ENCODE measurements at places on chromosomes 16 and 17.
A peak's percentile ranks its signal among the peaks of the same experiment; 100 is the strongest.

DNA sequence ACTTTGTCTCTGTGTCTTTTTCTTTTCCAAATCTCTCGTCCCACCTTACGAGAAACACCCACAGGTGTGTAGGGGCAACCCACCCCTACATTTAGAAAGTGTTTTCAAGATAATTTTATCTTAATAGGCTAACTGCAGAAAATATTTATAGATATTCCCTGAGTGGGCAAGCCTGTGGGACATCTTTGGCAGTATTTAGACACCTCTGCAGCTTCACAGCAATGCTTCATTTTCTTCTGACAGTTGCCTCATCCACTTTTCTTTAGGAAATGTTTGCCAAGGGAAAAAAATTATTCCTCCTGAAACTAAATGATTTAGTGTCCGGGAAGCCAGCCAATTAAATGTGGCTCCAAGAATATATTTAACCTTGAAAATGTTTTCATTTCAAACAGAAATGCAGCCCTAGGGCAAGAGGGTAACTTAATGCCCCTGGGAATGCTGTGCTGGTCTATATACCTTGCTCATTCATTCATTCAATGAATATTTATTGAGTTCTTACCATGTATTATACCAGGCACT lies 290.4 kb downstream of the ABCC12 start:
- DNase-seq = no peak

- DNase-seq = no peak
Observed at GRCh38 chr17:75703591-75703990, 17.7 kb upstream of the ITGB4 start.

DNA sequence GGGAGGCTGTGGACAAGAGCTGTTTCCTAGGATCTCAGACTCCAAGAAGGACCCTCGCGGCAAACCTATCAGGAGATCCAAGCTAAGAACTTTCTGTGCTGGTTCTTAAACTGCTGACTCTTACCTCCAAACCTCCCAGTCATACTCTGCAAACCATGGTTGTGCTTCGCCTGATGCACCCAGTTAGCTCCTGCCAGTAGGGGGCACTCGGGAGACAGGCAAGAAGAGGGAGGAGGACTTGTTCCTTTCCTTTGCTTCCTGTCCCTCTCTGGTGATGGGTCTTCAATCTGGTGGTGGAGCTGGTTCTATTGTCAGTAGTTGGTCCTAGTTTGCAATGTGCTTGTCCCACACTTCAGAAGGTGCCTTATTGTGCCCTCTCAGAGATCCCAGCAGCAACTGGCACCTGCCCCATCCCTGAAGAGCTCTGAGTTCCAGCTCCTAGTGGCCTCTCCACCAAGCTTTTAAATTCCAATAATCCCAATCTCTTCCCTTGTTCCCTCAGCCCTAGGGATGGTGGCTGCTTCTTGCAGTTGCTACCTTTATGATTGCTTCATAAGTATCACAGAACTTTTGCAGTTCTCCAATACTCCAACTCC lies 113.5 kb upstream of the RPL38 start:
- DNase-seq = peak; percentile 82

GRCh38 chr17:65115839-65116238 lies 21.3 kb upstream of the RGS9 start:
- DNase-seq = no peak

DNA sequence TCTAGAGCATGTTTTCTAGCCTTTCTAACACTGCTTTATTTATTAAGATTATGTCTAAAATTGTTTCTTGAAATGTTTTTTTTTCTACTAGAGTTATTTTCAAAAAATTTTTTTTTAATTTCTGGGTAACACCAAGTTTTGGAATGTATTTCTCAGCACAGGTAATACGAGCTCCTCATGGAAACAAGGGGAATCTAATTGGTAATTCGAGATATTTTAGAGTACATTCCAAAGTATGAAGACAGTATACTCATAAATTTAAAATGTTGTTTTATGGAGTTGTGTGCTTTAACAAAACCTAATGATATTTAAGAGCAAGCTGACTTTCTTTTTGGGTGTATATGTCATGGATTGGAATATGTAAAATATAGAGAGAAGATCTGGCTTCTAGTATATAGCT lies 42.4 kb downstream of the OMG start:
- no peak for DNase-seq

GRCh38 chr16:17269439-17269838 lies 201.3 kb downstream of the XYLT1 start:
- no peak for DNase-seq

GRCh38 chr17:42782166-42783061 lies 2.0 kb downstream of the WNK4 start:
- no peak for DNase-seq

DNA sequence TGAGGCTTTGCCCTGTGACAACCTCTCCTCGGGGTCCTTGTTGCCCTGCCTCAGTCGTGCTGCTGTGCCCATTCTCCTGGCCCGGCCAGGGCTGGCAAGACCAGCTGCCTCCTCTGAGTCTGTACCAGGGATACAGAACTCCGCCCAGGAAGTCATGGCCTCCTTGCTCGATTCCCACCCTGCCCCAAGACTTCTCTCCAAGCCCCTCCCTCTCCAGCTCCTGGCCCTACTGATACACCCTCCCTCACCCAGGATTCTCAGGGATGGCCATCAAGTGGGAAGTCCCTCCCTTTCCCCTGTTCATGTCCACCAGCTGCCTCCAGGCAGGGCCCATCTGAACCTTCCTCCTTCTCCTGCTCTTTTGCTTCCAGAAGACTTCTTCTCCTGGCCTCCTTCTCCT lies 11.2 kb upstream of the TMEM208 start:
- no peak for DNase-seq

GRCh38 chr17:39962642-39963220 lies at the start of gene GSDMA:
GSDMA (plus strand) TSS chr17:39963004; CDS start chr17:39965688, 2,684 bp downstream.
- DNase-seq = no peak

DNA sequence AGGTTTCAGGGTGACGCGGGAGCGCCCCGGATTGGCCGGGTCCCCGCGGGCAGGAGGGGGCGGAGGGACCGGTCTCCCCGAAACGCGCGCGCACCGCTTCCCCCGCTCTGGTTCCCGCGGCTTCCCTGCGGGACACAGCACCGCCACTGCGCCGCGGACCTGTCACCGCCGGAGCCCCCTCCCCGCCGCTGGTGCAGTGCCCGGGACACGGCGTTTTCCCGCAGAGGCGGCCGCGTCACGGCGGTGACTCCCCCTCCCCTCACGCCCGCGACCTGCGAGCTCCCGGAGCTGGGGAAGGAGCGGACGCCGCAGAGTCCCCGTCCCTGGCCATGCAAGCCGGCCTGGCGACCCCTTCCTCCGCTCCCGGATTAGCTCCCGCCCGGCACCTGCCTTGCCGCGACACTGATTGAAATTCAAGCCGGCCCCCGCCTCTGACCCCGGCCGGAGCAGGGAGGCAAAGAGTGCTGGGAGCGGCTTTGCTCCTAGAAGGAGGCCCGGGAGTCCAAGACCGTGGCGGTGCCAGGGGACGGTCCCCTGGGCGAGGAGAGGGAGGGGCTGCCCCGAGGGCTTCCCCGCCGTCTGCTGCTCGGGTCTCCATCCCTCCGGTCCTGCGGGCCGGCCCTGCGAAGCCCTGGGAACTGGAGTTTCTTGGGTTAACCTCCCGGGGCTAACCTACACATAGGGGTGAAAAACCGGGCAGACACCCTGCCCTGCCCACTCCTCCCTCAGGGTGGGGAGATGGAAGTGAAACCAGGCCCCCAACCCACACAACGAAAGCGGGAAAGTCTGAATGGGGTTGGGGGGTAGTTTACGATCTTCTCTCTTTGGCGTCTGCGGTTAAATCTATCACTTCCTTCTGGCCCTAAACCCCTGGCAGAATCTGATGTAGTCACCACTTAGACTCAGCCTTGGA lies 1.0 kb downstream of the RHBDL3 start:
- peak; percentile 79 for DNase-seq

DNA sequence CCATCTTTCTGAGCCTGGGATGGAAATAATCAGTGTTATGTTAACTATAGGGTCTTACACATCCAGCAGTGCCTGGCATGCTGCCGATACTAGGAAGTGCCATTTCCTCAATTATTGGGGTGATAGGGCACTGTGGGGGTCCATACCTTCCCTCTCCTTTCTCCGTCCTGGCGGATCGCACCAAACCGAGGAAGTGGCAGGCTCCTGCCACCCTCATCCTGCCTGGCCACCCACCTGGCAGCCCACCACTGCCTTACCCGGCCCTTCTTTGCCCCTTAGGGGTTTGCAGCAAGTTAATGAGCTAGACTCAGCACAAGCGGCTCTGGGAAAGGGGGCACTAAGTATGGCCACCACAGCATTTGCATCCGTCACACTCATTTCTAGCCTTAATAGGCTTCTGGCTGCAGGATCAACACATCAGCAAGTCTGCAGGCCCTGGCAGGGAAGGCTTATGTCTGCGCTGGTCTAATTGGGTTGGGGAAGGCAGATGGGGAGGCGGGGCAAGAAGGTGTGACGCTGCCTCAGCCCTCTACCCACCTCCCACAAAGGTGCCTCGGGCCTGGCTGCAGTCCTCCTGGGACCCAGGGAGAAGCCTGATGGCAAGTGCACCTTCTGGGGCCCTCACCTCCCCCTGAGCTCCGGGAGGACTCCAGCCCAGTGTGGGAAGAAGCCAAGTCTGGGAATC lies 28.6 kb downstream of the DCAKD start:
- DNase-seq = peak; percentile 97

GRCh38 chr16:50808929-50809538 lies 67.1 kb downstream of the CYLD start:
- no peak for DNase-seq

GRCh38 chr17:36936455-36937000 lies 747 bp upstream of the LHX1 start:
- DNase-seq = peak; percentile 68

DNA sequence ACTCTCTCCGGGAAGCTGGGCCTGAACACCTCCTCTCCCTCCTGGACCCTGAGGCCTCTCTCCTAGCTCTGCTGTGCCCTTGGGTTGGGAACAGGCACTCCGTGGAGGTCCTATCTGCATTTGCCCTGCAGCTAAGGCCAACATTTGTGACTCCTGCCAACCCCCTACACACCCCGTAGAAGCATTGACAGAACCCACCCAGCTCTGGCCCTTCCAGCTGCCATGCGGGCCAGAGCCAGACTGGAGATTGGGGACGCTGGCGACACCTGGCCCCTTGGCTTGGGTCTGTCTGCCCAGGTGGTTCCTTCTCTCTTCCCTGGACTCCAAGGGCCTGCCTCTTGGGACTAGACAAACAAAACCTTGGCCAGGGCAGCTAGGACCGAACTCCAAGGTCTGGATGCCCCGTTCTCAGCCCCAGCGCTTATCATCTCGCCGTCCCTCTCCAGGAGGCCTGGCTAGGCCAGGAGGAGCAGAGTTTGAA lies 644 bp upstream of the RHBDF2 start:
- no peak for DNase-seq

GRCh38 chr16:73565263-73565662 lies 517.3 kb upstream of the ZFHX3 start:
- no peak for DNase-seq

GRCh38 chr17:38867968-38868816 lies 1.7 kb upstream of the LASP1 start:
- DNase-seq = no peak

- no peak for DNase-seq
Observed at GRCh38 chr17:42456223-42457106, 2.2 kb upstream of the ATP6V0A1 start.

- no peak for DNase-seq
Observed at GRCh38 chr17:32777922-32778321, 99.0 kb downstream of the MYO1D start.

GRCh38 chr16:49000594-49000993 lies 281.0 kb downstream of the CBLN1 start:
- DNase-seq = no peak

DNA sequence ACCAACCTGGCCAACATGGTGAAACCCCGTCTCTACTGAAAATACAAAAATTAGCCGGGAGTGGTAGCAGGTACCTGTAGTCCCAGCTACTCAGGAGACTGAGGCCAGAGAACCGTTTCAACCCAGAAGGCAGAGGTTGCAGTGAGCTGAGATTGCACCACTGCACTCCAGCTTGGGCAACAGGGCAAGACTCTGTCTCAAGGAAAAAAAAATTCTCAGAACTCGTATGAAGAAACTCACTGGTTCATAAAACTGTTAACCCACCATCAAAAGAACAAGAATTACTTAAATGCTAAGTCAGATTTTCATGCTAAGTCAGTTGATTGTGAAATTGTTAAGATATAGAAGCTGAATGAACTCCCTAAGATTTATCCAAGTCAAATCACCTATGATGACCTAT lies 31.3 kb downstream of the SLC39A11 start:
- DNase-seq = no peak

DNA sequence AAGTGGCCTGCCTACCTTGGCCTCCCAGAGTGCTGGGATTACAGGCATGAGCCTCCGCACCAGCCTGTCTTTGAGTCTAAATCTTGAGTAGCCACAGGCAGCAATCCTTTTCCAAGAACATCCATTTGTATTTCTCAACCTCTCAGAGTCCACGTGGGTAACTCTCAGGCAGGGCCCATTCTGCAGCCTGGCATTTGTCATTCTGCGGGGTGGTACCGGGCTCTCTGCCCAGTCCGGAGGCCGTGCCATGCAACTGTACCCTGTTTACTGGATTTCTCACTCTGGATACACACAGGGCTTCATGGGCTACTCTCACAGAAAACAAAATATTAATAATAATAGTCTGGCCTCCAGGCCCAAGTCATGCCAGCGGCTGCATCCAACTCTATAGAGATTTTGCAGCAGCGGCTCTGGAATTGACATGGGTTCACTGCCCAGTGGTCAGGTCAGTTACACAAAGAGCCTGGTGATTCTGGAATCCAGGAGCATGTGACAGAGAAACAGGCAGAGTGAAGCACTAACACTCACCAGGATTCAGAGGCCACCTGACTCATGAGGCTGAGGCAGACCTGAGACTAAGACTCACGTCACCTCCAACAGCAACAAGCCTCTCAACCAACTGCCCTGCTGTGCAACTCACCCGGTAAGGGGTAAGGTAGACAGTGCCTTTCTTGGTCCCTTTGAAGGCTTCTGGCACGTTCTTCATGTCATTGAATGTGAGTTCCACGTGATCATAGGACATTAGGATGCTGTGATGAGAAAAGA lies 4.0 kb downstream of the WBP2 start:
- no peak for DNase-seq

DNA sequence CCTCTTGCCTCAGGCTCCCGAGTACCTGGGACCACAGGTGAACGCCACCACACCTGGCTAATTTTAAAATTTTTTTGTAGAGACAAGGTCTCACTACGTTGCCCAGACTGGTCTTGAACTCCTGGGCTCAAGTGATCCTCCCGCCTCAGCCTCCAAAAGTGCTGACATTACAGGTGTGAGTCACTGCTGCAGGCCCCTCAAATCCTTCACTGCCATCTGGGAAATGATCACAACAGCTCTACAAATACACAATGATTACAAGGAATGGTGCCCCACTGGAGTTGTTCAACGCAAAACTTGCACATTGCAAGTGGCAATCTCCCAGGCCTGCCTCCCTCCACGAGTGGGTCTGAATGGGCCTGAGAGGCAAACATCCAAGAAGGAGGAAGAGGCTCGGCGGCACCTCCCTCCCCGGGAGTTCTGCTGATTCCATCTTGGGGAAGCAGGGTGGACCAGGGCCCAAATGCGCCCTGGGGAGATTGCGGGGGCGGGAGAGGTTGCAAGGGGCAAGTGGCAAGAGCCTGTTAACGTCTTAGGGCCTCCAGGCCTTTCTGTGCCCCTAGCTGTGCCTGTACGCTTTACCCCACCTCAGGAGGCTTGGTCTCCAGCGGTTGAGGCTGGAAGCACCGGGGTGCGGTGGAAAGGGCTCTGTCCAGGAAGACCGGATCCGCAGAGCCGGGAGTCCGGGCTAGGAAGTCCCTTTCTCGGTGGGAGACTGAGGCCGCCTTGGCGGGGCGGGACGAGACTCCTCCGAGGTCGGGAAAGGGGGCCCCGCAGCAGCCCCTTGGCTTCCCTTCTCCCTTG lies 656 bp upstream of the IGFBP4 start:
- no peak for DNase-seq

- no peak for DNase-seq
Observed at GRCh38 chr16:67549936-67550335, 12.4 kb upstream of the CTCF start.
